ENCODE measurements at places on chromosomes 13 and 19.

GRCh38 chr19:46288896-46289588, 7.8 kb upstream of the HIF3A start:
- no peak for ATAC-seq

DNA sequence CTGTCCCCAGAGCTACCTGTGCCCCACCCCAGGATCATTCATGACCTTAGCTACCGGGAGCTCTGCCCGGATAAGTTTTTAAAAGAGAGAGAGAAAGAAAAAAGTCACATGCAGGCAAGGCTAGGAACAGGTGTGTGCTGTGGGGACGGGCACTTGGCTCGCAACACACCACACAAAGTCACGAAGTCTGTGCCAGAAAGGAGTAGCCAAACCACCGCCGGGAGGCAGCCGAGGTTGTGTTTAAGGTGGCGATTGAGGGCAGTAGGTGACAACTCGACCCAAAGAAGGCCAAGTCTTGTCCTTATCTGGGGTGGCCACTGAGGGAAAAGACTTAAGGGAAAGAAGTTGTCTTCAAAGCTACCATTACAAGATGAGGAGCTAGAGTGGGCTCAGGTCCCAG, 4.6 kb upstream of the TSHZ3 start:
- no peak for ATAC-seq

- ATAC-seq, result no peak
Measured at GRCh38 chr13:76741046-76741445, 145.2 kb downstream of the KCTD12 start.

DNA sequence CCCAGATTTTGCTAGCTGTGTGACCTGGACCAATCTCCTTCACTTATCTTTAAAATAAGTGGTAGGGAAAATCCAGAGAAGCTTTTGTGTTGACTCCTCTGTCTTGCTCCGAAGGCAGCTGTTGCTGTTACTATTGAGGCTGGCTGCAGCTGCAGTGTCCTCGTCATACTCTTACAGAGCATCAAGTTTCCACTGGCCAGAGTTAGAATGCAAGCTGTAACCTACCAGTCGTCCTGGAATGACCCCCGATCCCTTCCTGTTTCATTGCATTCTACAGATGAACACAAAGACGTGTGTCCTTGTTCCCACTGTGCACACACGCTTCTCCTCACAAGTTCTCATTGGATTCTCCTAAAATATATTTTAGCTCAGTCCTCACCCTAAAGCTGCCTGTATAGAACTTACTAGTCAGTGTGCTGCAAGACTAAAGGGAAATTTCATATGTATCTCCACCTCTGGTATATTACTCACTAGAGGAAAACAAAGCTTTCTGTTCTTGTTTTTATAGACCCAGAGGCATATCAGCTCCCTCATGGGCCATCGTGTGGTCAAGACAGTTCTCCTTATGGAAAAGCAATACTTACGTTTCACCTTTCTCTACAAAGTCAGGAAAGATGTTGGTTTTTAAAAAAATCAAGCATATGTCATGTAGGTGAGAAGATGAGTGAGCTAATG, 589.8 kb downstream of the LMO7 start:
- no peak for ATAC-seq

DNA sequence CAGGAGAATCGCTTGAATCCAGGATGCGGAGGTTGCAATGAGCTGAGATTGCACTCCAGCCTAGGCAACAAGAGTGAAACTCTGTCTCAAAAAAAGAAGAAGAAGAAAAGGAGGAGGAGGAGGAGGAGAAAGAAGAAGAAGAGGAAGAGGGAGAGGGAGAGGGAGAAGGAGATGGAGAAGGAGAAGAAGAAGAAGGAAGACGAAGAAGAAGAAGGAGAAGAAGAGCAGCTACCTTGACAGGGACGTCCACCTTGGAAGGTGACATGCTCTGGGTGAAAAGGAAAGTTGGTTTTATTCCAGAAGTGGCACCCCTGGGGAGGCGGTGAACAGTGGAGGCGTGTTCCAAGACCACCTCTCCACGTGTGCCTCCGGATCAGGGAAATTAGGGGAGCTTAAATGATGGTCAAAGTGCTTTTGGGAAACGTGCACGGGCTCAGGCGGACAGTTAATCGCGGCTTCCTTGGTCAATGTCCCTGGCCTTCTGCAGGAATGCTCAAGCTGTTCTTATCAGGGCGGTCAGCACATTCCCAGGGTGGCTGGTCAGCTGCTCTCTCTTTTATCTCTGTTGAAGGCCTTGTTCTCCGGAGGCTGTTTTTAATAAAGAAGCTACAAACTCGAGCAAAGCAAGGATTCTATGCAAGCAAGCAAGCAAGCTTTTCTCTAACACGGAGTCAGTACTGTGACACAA, 78.9 kb upstream of the PEG3 start:
- no peak for ATAC-seq

- ATAC-seq, result peak; percentile 53
Measured at GRCh38 chr13:22126433-22127021, 455.7 kb downstream of the FGF9 start.

DNA sequence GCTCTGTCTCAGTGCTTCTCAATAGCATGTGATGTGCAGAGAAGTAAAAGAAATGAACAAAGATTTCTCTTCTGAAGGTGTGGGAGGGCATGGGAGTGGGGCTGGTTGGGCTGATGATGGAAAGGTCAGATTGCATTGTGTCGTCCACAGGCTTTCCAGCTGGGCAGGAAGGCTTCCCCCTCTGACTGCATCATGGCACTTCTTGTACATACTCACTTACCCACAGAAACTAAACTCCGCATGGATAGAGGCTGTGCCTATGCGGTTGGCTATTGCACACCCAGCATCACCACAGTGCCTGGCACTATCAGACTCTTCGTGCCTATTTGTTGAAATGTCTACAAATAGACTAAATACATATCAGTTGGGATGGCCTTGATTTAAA, 24.4 kb upstream of the TNFSF11 start:
- ATAC-seq, result no peak

GRCh38 chr19:4443188-4443587, 14.4 kb downstream of the UBXN6 start:
- no peak for ATAC-seq

DNA sequence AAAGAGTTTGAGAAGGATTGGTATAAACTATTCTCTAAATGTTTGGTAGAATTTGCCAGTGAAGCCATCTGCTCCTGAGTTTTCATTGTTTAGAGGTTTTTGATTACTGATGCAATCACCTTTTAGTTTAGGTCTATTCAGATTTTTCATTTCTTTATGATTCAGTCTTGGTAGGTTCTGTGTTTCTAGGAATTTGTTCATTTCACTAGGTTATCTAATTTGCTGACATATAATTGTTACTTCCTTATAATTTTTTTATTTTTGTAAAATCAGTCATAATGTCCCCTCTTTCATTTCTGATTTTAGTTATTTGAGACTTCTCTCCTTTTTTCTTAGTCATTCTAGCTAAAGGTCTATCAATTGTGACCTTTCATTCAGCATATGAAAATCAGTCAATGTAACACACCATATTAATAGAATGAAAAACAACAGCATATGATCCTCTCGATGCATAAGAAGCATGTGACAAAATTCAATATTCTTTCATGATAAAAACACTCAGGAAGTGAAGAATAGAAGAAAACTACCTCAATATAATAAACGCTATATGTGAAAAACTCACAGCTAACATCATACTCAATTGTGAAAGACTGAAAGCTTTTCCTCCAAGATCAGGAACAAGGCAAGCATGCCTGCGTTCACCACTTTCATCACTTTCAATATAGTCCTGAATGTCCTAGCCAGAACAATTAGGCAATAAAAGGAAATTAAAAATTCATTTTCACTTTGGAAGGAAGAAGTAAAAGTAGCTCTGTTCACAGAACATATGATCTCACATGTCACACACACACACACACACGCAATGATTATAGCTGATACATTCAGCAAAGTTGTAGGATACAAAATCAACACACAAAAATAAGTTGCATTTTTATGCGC, 149.1 kb downstream of the COG6 start:
- peak; percentile 90 for ATAC-seq

GRCh38 chr13:52085421-52085820, 43.5 kb downstream of the NEK5 start:
- no peak for ATAC-seq

- peak; percentile 32 for ATAC-seq
Measured at GRCh38 chr19:17394891-17395415, 957 bp upstream of the CCDC194 start.

DNA sequence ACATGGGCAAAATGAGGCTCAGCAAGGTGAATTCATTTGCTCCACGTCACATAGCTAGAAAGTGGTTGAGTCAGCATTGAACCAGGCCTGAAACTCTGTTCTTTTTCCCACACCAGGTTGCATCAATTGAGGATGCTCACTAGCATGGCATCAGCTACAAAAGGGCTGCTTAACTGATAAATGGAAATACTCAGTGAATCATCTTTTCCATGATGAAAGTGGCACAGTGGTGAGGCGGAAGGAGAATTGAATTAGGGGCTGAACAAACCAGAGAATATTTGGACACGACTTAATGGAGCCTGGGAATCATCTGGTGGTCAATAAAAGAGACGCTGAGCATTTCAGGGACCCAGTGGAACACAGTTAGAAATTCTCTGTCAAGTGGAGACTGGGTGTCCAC, 320.1 kb upstream of the MAB21L1 start:
- no peak for ATAC-seq

DNA sequence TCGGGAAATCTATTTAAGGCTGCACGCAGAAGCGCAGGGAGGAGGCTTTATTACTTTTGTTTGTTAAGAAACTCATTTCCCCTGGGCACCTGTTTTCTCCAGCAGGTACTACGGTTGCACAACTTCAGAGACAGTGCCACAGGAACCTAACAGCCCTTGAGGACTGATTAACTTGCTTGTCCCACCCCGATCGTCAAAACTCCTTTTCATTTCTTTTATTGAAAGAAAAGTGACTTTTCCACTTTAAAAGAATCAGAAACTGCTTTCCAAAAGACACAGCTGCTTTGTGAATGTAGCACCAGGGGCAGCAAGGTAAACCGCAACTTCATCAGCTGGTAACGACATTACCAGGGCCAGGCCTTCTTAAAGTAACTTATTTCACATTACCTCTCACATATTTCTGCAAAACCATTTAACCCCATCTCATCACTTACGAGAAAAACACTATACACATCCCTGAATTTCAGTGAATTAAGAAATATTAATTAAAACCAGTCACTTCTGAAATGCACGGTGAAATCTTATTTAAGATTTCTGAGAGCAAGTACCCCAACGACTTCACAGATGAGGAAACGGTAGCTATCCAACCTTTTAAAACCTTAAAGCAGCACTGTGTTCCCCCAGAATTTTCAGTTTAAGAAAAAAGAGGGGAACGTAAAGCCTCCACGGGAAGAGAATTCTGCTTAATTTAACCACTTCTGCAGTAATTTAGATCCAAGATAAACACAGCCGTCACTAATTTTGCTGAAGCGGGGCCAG, 1.4 kb downstream of the ANKRD10 start:
- ATAC-seq, result no peak

GRCh38 chr19:48390188-48391099, 907 bp downstream of the KDELR1 start:
- ATAC-seq, result peak; percentile 74

DNA sequence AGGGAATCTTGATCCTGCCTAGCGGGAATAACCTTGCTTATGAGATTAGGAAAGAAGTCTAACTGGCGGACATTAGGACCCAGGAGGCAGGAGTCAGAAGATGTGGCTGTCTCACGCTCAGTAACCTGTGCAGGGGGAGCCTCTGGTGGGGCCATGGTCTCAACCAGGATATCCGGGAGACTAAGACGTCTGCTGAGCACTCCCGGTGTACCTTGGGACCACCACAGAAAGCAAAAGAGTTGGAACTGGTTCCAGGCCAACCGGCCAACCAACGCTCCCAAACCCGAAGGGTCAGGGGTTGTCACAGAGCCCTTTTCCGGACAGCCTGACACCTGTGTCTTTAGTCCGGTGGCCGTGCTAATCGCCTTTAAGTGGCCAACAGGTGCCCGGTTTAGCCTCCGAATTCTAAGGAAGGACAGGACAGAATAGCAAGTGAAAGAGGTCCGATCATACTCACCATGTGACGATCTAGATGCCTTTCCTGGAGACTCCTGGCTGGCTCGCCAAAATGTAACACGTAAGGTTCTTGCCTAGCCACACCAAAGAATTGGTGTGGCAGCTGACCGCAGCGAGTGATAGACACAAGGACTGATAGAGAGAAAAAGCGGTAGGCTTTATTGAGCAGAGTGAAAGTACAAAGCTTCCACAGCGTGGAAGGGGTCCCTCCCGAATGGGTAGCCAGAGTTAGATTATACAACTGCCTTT, 103.9 kb upstream of the DIAPH3 start:
- ATAC-seq, result peak; percentile 36

GRCh38 chr13:28640861-28641599, 17.9 kb upstream of the POMP start:
- no peak for ATAC-seq

DNA sequence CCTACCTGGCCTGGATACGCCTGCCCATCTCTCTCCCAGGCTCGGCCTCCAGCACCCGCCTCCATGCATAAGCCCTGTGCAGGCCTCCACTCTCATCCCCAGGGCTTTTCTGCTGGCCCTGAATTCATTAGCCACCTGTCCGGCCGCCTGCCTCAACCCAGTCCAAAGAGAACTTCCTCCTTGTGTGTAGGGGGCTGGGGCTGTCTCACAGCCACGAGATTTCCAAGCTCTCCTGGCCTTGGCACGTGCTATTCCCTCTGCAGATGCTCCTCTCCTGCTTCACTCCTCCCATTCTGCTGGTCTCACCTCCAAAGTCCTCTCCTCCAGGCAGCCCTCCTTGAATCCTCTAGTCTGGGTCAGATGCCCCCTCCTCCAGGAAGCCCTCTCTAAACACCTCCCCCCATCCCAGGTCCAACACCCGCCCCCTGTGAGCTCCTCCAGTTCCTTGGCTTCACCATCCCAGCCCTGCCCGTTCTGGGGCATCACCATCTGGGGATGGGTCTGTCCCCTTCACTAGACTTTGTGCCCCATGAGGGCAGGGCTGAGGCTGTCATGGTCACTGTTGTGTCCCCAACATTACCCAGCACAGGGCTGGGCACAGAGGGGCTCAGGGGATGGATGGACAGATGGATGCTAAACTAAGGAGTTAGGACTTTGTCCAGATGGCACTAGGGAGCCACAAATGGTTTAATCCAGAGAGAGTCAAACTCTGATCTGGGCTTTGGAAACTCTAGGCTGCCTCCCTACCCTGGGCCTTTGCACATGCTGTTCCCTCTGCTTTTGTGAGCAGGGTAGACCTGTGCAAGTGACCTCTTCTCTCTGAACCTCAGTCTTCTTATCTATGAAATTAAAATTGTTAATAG, 14.8 kb downstream of the MEIS3 start:
- no peak for ATAC-seq

DNA sequence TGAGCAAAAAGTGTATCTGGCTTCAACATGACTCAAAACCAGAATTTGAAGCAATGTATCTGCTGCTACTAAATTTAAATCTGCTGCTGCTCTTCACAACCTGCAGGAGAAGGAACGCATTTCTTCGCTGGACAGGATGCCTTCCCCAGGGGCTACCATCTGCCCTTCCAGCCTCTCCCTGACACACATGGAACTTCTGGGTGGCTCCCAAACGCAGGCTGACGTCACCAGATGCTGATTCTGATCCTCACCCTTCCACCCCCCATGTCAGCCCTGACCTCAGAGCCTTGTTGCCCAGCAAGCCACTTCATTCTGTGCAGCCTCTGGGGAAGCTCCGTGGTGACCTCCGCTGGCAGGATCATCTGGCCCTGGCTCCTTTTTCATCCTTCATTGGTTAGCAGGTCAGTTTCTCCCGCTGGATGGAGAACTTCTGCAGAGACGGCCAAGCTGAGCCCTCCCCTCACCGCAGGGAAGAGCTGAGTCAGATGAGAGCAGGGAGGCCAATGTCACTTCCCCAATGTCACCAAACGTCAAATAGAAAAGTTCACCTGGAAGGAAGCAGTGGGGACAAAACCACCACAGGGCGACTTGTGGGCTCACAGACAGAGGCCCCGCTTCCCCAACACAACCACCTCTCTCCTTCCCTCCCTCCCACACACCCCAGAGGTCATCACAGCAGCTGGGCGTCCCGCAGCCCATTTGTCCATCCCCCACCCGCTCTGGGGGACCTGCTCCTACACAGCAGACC, 14.0 kb upstream of the RAB20 start:
- no peak for ATAC-seq
